Stimulated activated CD8-positive, alpha-beta memory T cell treated with anti-CD3 and anti-CD28 coated beads, Interleukin-4, amount 100 ng/mL, for 24 hours (primary cell): ENCODE measurements at places on chromosomes 6 and 20.

GRCh38 chr6:54041239-54041638, 70.0 kb upstream of the MLIP start:
- DNase-seq: no peak

- no peak for DNase-seq
These were observed 23.7 kb downstream of the EZR start for GRCh38 chr6:158795516-158795915.

- DNase-seq: no peak
These were observed 351.7 kb upstream of the ARID1B start for GRCh38 chr6:156425359-156426020.

- no peak for DNase-seq
These were observed 22.6 kb downstream of the TOP1 start for GRCh38 chr20:41051009-41051825.

DNA sequence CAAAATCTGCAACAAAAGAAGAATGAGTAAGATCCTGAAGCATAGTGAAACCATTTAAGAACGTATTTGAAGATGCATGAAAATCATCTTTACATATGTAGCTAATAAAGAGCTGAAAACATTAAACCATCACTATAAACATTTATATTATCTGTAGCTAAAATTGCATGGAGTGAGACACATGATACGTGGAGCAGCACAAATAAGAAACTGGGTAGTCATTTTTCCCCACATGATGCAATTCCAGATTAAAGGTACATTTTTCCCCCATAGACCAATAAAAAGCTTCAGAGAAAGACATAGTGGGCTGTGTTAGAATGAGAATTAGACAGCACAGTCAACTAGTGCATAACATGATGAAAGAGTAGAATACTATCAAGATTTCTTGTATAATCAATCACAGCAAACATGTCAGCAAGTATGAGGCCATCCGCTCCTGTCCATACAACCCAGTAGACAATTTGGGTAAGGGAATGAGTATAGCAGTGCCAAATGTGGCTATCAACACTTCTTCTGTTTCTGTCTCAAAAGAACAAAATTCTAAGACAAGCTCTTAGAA, 67.0 kb downstream of the RSPO3 start:
- DNase-seq: no peak

GRCh38 chr6:53986165-53986720, 125.0 kb upstream of the MLIP start:
- no peak for DNase-seq

GRCh38 chr6:92534109-92534508, 885.2 kb downstream of the EPHA7 start:
- no peak for DNase-seq

GRCh38 chr6:16854986-16855385, 93.7 kb upstream of the ATXN1 start:
- DNase-seq: no peak

GRCh38 chr6:148693882-148694484, 52.8 kb upstream of the UST start:
- DNase-seq: no peak

- DNase-seq: no peak
These were observed 101.8 kb upstream of the COL21A1 start for GRCh38 chr6:56349194-56349593.

DNA sequence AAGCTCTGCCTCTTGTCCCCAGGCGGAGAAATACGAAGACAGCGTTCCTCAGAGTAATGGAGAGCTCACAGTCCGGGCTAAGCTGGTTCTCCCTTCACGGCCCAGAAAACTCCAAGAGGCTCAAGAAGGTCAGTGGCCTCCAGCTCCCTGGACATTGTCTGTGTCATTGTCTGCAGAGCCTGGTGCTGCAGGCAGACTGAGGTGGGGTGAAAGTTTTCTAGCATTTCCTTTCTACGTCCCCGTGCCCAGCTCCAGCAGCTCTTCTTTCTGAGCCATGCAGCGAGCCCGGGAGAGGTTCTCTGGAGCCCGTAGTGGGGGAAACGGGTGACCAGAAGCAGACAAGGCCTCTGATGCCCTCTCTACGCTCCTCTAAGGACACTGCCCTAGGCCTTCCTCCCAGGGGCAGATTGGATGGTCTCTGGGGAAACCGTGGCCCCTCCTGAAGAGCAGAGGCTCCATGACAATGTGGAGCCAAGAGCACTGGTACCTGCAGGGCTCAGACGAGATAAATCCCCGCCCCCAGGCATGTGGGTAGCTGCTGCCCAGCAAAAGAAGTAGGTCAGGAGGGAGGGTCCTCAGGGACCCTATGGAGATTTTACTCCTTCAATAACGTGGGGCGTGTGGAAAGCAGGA, 58.4 kb downstream of the EZR start:
- DNase-seq: no peak

DNA sequence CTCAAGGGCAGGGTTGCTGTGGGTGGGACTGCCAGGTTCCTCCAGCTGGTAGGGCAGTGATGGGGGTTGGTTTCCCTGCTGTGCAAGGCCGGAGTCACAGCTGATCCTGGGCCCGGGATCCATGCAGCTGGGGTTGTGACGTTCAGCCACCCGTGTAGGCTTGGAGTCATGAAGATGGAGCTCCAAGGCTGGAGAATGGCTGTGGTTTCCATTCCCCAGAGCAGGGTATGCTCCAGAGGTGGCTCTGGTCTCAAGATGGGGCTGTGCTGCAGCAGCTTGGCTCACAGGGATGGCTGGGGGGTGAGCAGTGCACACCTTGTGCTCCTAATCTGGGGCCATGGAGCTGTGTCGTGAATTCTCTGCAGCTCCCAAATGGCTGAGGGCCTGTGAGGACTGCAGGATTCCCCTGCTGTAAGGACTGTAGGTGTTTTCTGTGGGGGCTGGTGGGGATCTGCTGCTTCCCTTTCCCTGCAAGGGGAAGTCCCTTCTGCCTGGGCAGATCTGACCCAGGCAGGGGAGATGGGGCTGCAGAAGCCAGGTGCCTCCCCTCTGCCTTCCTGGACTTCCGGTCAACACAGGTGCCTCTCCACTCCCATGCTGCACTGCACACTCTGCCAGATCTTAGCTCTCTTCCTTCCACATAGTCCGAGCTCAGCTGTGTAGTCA, 15.9 kb downstream of the KIF25 start:
- no peak for DNase-seq

- no peak for DNase-seq
These were observed 200.9 kb upstream of the EYA4 start for GRCh38 chr6:133040094-133040802.

GRCh38 chr6:74057326-74057725, 361.3 kb downstream of the CD109 start:
- no peak for DNase-seq

GRCh38 chr6:44263354-44264100, 1.8 kb downstream of the NFKBIE start:
- DNase-seq: no peak

DNA sequence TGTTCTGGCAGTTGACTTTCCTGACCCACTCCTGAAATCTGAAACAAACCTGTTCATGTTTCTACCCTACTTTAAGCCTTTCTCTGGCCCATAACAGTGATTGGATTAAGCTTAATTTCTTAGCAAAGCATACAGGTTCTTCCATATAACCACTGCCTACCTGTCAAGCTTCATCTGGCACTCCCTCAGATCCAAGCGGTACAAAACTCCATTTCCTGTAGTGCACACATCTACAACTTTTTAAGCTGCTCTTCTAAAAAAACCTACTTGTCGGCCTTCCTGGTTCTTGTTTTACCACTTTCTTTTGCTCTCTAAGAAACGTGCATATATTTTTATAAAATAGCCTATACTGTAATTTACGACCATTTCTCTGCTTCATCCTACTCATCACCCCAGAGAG, 916 bp upstream of the PPP1R11 start:
- DNase-seq: no peak

DNA sequence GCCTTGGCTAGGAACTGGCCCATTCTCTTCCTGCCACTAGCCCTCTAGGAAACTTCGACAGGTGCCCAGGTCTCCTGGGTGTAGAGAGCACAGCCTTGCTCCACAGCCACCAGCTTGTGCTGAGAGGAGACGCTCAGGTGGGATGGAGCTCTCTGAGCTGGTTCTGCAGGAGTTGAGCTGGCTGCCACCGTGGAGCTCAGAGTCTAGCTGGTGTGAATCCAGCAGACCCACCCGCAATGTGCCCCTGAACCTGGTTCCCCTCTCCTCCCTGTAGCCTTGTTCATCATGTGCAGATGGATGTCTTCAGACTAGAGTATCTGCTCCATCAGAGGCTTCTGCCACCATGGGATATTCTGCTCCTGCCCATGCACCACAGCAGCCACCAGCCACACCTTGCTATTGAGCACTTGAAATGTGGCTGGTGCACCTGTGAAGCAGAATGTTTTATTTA, 222.5 kb downstream of the SYNDIG1 start:
- DNase-seq: no peak

DNA sequence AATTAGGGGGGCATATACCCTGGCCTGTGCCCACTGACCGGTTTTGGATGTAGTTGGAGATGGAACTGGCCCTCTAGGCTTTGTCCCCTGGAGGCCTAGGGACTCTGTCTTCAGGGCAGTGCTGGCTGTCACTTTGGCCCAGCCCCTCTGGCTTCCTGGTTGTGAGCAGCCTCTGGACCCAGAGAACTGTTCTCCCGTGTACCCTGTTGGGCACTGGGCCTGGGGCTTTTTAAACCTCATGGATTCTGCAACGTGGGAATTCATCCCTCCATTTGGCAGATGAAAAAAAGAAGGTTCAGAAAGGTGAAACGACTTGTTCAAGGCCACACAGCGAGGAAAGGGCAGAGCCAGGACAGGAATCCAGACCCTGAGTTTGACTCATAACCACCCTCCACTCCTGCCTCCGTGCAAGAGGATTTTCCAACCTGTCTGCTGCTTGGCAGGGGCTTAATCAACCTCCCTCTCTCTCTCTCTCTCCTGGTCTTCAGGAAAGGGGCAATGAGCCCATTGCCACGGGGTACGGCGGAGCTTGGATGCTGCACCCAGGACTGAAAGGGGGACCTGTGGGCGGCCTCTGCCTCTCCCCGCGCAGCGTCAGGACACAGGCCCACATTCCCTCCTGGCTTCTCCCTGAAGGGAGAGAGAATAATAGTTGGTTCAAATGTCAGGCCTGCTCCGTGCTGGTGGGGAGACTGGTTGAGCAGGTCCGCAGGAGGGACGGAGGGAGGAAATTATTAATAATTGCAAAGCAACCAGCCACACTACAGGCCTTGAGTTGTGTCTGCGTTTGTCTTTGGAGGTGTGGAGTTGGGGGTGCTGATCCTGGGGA, 56.0 kb downstream of the CEBPB start:
- no peak for DNase-seq

- DNase-seq: no peak
These were observed 543.4 kb downstream of the CD83 start for GRCh38 chr6:14660806-14661579.

DNA sequence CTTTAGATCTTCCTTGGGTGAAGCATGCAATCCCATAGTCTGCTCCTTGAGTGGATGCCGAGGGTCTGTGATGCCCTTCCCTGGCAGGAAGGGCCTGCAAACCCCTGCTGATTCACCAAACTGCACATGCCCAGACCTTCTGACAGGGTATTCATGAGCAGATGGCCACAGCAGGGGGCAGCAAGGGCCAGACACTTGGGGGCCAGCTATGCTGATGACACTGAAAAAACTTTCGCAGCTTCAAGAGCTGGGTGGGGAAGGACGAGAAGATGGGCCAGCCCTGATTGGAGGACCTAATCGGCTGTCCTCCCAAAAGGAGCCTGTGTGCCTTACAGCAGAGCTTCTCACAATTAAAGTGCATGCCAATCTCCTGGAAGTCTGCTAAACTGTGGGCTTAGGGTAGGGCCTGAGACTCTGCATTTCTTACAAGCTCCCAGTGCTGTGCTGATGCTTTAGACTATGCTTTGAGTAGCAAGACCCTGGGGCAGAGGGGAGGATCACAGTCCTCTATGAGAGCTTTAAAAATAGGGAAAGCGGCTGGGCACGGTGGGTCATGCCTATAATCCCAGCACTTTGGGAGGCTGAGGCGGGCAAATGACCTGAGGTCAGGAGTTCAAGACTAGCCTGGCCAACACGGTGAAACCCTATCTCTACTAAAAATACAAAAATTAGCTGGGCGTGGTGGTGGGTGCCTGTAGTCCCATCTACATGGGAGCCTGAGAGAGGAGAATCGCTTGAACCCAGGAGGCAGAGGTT, 15.2 kb upstream of the GDAP1L1 start:
- DNase-seq: no peak

- DNase-seq: no peak
These were observed 154.6 kb downstream of the ZDHHC14 start for GRCh38 chr6:157535340-157536222.

DNA sequence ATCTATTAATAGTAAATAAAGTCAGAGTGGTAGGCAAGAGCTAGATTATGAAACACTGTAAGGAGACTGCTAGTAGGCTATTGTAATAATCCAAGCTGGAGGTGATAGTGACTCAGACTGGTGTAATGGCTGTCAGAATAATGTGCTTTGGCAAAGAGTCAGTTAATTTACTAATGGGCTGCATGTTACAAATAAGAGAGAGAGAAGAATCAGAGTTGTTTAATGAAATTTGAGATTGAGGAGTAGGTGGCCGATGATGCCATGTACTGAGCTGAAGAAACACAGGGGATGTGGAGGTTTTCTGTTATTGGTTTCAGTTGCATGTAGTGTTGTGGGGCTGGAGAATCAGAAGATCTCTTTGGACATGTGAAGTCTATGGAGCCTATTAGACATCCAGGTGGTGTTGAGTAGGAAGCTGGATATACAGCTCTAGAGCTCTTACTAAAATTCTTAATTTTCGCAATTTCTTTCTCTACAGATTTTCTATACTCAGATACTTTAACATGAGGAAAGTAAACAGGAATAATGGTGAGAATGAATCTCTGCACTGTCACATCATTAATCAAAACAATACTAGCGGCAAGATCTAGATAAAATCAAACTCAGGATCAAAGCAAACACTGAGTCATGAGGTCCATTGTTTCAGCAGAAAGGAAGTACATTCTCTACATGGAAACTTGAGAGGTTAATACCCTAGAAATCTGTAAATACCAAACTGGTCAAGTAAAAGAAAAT, 167.7 kb downstream of the SIM1 start:
- no peak for DNase-seq

DNA sequence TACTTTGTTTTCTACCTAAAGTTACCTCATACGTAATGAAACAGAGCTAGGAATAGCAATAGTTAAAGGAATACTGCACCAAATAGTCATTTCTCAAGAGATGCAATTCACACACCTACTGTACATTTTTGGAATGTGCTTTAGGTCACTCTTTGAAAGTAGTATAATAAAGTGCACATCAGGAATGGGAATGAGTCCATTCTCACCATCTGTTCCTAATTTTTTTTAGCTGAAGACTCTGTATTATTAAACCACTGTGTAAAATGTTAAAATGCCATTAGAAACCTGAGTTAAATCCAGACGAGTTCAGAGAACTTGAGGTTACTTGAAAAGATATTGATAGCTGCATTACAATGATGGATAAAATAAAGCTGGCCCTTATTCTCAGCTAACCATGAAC, 51.9 kb upstream of the EPHA7 start:
- DNase-seq: no peak

GRCh38 chr6:170417881-170418280, 111.3 kb downstream of the FAM120B start:
- no peak for DNase-seq

DNA sequence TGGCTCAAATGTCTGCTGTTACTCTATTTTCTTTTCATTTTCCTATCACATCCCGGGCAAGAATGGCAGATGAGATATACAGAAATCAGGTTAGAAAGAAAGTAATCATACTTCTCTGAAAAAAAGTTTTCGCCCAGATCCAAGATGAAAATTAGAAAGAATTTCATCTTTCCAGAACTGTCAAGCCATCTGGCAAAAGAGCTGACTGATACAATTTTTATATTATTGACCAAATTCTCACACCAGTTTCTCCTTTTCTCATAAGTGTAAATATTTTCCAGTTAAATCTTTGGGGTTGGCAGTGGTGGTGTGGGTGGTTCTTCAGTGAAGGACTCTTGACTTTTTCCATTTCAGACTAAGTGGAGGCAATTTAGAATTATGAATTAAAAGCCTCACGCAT, 371.9 kb downstream of the CD83 start:
- no peak for DNase-seq
